ENCODE measurements at places on chromosomes 12 and 14.

GRCh38 chr12:29709054-29709453, 74.7 kb downstream of the TMTC1 start:
- DNase-seq, result no peak

DNA sequence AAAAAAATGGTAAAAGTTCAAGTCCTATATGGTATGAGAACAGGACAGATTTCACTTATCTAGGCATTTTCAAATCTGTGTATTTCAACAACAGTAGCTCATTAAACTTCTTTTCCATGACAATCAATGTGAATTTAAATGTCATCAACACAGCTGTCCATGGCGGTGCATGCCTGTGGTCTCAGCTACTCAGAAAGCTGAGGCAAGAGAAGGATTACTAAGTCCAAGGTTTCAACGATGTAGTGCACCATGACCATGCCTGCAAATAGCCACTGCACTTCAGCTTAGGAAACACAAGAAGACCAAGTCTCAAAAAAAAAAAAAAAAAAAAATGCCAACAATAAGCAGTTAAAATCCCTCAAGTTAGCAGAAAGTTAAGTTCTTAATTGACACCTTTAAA, 214.6 kb downstream of the C12orf50 start:
- no peak for DNase-seq

GRCh38 chr14:97095269-97095668, 298.1 kb downstream of the VRK1 start:
- no peak for DNase-seq

DNA sequence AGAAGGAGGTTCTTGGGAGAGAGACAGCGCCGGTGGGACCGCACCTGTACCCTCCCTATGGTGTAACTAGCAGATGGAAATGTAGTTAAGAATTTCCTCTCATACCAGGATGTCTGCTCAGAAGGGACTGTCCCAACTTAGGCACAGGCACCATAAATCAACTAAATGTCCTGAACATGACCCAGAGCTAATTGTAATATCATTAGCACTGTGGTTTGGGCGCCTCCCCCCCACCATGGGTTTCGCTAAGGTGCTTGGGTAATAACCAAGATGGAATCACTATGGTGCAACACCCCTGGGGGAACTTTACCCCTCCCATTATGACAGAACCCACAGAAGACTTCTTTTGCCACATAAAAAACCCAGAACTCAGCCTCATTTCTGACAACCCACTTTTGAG, 15.9 kb downstream of the ZNF641 start:
- no peak for DNase-seq

GRCh38 chr12:9829982-9830381, 2.7 kb downstream of the KLRF1 start:
- DNase-seq, result no peak

DNA sequence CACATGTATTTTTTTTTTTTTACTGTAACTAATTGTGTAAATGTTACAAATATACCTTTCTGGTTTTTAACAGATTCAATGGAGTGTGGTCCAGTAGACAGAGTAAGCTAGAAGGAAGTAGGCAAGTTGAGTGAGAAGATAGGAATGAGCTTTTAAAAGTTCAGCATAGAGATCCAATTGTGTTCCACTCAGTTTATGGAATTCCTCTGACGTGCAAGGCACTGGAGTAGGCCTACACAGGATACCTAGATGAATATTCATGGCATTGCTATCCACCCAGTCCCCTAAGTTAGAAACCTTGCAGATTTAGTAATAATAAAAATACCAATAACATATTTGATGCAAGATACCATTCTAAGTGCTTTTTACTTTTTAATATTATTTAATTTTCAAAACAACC, 225.6 kb upstream of the ARID2 start:
- no peak for DNase-seq

DNA sequence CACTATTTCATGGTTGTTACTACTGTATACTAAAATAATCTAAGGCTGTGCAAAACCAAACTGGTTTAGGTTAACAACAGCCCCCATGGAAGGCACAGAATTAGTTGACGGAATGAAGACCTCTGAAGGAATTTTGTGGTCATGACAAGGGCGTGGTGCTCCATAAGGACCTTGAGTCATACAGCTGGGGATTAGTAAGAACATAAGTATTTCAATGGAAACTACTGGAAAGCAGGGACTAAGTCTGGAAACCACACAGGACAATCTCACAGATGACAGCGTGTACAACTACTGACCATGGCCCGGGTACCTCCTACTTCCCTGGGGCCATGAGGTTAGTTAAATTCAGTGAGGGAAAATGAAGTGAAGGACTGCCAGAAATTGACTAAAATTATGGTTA, 98.5 kb upstream of the PLEKHA5 start:
- DNase-seq, result no peak

DNA sequence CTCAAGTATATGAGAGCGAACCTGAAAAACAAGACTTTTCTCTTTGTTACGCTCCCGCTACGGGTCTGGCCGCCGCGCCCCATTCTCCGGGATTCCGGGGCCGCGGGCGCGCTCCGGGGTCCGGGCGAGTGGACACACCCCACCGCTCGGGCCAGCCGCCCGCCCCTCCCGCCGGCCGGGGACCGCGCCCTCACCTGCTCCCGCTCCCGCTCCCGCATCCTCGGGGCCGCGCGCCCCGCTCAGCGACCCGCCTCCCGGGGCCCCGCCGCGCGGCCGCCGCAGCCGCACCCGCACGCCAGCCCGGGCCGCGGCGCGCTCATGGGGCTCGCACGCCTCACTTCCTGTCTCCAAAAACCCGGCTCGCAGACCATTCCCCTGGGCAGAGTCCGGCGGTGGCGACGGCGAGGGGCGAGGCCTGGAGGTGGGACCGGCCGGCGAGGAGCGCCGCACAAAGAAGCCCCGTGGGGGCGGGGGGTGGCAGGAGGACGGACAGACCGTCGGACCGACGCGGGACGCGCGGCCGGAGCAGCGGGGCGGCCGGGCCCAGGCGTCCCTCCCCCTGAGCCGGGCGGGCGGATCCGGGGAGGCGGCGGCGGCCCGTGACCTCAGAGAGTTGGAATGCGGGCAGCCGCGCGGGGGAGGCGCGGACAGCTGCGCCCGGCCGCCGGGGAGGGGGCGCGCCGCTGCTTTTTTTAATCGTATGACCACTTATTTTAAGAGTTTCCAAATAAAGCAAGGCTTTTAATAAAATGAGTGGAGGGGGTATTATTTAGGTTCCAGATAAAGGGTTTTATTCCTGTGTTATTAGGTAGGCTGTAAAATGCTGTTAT, at the start of gene PTPN21:
PTPN21 (minus strand) TSS at position 551 of the 830 bp plus-strand sequence. CDS start 4,590 bp downstream, outside the sequence.
- DNase-seq, result no peak

- DNase-seq, result no peak
Observed at GRCh38 chr12:64824130-64824499, 332 bp upstream of the TBC1D30 start.

DNA sequence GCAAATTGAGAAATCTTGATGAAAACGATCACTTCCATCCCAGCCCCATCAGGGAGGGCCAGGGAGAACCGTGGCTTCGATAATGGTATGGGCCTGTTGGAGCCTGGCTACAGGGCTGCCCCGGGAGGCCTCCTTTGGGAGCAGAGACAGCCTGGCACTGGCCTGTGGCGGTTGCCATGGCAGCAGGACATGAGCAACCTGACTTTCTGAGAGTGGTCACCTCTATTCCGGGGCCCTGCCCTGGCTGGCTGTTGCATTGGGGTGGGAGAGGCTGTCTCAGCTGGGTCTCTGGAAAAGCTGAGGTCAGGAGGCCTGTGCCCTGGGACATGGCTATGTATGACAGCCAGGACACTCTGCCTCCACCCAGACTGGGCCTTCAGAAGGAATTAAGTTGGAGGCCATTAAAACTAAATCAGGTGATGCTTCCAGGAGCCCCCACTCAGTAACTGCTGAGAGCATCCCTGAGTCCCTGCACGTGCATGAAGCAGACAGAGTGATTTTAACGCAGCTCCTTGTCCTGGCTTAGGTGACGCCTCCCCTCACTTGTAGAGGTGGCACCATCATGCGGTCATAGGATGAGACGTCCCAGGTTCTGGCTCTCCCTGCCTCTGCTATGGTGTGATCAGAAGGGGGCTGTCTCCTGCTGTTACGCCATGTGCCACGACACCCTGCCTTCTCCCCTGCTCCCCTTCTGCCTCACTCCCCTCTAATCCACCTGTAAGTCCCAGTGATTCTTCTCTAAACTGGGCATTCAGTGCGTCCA, 126.3 kb downstream of the SLC25A47 start:
- DNase-seq, result no peak

DNA sequence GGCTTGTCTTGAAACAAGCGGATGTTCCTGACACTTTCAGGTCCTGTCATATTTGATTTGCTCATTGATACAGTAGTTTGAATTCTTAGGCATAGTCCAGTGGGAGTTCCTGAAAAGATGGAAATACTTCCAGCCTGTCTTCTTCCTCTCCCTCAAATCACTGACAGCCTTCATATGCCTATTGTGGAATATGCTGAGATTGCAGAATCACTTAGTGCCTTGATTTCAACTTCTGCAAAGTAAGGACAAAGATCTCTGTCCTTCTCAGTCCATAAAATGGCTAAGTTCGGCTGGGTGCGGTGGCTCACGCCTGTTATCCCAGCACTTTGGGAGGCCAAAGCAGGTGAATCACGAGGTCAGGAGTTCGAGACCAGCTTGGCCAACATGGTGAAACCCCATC, 6.7 kb upstream of the PYGL start:
- no peak for DNase-seq

DNA sequence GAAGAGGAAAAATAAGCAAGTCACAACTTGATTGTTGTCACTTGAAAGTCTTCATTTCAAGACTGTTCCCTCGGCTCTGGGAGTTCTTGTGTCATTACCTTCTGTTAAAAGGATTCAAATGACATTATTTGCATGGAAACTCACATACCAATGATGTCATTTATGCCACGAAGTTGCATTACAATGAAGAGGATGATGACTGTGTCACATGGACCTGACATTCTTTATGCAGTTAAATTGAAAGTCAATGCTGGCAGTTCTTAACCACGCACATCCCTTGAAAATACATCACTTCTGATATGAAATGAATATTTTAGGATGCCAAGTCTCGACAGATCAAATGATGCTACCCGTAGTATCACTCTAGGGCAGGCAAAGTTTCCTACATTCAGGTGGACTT, 1069.5 kb downstream of the VRK1 start:
- DNase-seq, result no peak

All from activated T-helper 1 cell treated with anti-CD3 and anti-CD28 coated beads, Interleukin-2, amount 50 U/mL, for 16 hours (primary cell).